Osteocyte (in vitro differentiated cells): ENCODE measurements at places on chromosomes 7 and 10. TPM values are rescaled to one million over a fixed set of nuclear protein-coding genes. Genes with fewer than 3 reads are reported as not detected.

Gene RSPH10B2
- total RNA-seq: 0.38 and 0.81 TPM in 2 replicates

Gene HOXA1
- total RNA-seq: not detected in 2 replicates

Gene PIP
- total RNA-seq: not detected in 2 replicates

Gene JAKMIP3
- 0.64 and 0.65 TPM in 2 replicates for total RNA-seq

Gene PLXDC2
- total RNA-seq: 33.2 and 36.4 TPM in 2 replicates

DNA sequence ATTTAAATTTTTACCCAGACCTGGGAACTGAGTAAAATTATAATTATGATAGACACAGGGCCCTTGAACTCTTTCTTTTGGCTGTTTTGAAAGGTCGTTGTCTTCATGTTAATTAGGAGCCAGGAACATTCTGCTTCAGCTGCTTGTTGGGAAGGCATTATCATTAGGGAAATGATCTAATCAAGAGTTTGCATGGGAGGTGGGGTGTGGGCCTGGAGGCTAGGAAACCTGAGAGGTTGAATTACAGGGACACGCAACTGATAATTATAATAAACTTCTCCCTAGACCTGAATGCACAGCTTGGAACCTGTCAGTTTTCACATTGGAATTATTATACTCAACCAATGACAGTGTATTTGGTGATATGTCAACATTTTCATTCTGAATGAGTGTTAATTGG, 237.7 kb downstream of the CACNB2 start:
- no peak for DNase-seq
- no peak overlapping the region for H3K27ac ChIP-seq
- H3K4me1 ChIP-seq: peaks cover 12% of the 10 kb centered on the region

- no peak for DNase-seq
- H3K27ac ChIP-seq: peak overlapping the region; percentile 85
- no peaks in the 10 kb centered on the region for H3K36me3 ChIP-seq
- peaks cover 49% of the 10 kb centered on the region for H3K4me1 ChIP-seq
- peak overlapping the region; percentile 10 for H3K4me3 ChIP-seq
- H3K27me3 ChIP-seq: no peaks in the 10 kb centered on the region
These were observed 118.5 kb downstream of the NKX6-2 start for GRCh38 chr10:132667342-132668047.

GRCh38 chr7:50446542-50446960, 3.6 kb downstream of the FIGNL1 start:
- peaks cover 14% of the 10 kb centered on the region for H3K36me3 ChIP-seq
- no peak for DNase-seq
- H3K27me3 ChIP-seq: no peaks in the 10 kb centered on the region
- peaks cover 15% of the 10 kb centered on the region for H3K4me1 ChIP-seq

GRCh38 chr10:13453896-13454295, 74.9 kb downstream of the BEND7 start:
- no peak overlapping the region for H3K27ac ChIP-seq
- no peaks in the 10 kb centered on the region for H3K36me3 ChIP-seq
- no peak for DNase-seq
